ENCODE measurements at places on chromosomes 6 and 20.

DNA sequence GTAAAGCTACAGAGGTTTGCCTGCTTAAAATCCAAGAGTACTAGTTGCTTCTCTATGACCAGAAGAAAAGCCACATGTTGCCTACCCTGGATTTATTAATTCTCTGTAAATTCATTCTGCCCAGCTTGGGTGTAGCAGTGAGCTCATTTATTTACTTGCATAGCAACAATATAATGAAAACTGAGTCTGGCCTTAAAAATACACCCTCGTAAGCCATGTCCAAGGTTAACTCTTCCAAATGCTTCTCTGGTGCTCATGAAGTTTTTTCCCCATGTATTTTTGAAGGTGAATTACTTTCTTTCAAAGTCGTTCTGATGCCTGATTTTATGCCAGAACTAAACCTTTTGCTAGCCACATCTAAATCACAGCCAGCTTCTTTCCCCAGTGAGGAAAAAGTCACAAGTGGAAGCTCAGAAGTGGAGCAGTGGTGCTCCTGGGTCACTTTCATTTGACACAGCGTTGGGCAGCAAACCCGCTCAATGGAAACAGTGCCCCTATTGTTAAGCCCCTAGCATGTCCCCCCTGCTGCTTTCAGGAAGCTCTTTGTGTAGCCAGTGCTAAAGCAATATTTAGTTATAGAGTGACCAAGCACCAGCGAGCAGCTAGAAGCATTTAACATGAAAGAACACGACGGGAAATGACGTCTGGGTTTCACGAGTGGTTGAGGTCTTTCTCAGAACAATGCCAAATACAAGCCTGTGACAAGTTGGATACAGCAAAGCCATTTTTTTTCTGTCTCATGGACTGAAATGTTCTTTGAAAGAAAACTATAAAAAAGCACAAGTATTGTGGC lies 29.8 kb downstream of the NEDD9 start:
- DNase-seq: no peak

GRCh38 chr6:128641703-128642102 lies 121.3 kb upstream of the PTPRK start:
- DNase-seq: no peak

- no peak for DNase-seq
Observed at GRCh38 chr6:64815718-64816117, 891.3 kb downstream of the EYS start.

DNA sequence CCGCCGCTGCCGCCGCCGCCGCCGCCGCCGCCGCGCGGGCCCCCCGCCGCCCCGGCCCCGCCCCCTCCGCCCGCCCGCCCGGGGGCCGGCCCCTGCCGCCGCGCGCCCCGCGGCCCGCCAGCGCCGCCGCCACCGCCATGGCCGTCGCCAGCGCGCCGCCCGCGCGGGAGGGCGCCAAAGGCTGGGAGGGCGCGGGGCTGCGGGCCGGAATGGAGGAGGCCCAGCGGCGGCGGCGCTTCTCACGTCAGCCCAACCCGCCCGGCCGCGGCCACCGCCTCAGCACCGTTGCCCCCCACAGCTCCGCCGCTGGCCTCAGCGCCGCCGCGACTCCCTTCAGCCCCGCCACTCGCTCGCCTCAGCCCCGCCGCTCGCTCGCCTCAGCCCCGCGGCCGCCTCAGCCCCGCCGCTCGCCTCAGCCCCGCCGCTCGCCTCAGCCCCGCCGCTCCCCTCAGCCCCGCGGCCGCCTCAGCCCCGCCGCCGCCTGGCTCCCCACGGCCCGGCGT lies 258 bp downstream of the PHF10 start:
- DNase-seq: peak; percentile 25

- DNase-seq: peak; percentile 50
Observed at GRCh38 chr20:23937303-23938117, 51.1 kb downstream of the GGTLC1 start.

- no peak for DNase-seq
Observed at GRCh38 chr20:32582659-32583580, 2.2 kb downstream of the NOL4L start.

DNA sequence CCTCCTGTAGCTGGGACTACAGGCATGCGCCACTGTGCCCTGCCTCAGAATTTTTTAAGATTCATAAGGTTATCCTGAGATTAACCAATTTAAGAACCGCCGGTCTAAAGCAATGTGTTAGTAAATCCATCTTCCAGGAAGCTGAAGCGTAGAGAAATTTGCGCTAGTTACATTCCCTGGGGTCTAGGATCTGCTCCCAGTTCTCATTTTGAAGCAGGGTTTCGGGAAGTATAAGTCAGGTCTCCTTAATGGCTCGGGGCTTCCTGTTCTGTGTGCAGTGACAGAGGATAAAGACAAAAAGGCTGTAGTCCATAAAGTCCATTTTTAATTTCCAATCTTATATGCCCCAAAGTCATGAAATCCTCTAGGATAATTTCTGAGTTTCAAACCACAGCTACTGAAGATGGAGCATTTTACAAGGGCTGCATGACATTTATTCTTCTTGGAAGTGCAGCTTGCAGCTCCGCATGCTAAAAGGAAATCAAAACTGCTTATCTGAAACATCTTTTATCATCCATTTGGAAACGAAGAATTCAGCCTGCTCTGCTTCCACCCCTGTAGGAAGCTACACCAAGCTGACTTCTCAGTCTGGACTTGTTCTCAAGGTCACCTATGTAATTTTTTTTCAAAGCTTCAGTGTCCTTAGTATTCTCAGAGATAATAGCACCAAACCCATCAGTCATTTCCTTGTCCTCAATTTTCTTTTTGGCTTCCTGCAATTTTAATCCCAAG lies 326.1 kb downstream of the PRL start:
- DNase-seq: no peak

DNA sequence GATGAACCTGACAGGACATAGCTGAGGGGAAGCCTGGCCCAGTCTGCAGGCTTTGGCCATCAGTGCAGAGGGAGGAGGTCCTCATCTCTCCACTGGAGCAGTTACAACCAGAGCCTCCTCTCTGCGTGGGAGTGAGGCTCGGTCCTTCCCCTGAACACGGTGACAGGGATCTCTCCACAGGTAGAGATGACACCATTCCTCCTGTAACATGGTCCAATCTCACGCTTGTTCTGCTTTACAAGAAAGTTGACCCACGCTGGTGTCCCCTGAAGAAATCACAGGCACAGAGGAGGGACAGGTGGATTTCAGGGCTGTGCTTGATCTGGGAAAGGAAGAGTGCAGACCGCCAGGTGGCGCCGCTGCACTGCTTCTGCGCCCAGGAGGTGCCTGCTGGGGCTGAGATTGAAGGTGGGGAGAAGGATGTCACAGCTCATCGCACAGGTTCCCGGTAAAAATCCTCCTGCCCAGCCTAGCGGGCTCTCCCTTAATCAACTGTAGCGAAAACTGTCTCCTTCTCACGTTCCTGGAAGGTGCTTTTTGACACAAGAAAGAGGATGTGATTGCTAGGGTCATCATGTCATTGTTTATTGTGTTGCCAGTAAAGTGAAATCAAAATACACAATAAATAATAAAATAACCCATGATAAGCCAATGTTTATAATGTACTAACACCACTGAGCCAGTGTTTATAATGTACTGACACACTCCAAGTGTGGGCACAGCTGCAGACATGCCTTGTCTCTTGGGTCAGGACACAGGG lies 20.4 kb downstream of the HLA-G start:
- peak; percentile 63 for DNase-seq

- DNase-seq: no peak
Observed at GRCh38 chr20:48875233-48875913, 46.1 kb upstream of the ARFGEF2 start.

GRCh38 chr6:152110886-152111820 lies 303.7 kb downstream of the ESR1 start:
- no peak for DNase-seq

DNA sequence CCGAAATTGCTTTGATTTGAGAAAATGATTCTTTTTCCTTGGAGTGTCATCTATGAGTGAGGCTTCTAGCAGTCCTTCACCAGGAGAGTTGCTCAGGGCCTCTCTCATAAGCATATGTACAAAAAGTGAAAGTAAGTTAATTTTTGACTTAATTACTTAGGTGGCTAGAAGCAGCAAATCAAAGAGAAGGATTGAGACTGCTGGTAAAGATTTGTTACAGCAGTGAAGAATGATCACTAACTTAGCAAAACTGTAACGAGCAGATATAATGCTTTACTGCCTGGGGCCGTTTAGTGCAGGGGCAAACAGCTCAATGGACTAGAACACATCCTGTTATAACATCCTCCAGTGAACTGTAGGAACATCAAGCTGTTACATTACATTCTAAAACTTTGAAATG lies 167.8 kb upstream of the RIPOR2 start:
- no peak for DNase-seq

DNA sequence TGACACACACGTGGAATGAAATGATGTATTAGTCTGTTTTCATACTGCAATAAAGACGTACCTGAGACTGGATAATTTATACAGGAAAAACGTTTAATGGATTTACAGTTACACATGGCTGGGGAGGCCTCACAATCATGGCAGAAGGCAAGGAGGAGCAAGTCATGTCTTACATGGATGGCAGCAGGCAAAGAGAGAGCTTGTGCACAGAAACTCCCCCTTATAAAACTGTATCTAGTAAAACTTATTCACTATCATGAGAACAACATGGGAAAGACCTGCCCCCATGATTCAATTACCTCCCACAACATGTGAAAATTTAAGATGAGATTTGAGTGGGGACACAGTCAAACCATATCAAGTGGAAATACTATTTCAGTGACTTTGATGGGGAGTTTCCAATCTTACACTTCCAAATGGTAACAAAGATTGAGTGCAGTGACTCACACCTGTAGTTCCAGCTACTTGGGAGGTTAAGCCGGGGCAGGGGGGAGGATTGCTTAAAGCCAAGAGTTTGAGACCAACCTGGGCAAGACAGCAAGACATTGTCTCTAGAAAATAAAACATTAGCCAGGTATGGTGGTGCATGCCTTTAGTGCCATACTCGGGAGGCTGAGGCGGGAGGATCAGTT lies 8.2 kb upstream of the LY86 start:
- DNase-seq: no peak

DNA sequence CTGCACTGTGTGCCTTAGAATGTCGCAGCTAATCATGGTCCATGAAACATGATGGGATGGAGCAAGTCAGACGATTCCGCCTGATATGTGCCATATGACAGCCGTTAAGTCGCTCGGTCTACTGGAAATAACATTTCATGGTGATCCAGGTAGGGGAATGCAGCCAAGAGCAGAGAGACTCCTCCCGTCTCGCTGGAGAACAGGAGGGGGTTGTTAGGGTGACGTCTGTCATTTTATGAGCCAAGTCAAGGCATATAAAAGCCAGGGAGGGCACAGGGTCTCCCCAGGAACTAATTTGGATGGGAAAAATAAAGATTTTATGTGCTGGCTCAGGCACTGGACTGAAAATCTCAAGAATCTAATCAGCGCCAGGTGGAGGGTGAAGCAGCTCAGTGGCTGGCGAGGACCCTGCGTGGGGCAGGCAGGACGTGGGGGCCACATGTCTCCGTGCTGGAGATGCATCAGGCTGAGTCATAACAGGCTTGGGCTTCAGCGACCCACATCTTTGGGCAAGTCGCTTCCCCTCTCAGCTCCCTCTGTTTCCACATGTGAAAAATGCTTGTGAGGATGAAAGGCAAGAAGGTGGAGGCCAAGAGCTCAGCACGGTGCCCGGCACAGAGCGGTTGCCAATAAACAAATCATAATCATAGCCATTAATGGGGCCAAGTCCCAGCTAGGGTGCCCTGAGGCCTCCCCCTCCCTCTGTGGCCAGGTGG lies 234.6 kb downstream of the ANKRD60 start:
- DNase-seq: no peak

- DNase-seq: no peak
Observed at GRCh38 chr20:42338294-42339201, 720.4 kb upstream of the CHD6 start.

- DNase-seq: no peak
Observed at GRCh38 chr6:18424201-18424600, 37.1 kb downstream of the RNF144B start.

GRCh38 chr6:75863001-75863400 lies 114.0 kb downstream of the MYO6 start:
- no peak for DNase-seq

DNA sequence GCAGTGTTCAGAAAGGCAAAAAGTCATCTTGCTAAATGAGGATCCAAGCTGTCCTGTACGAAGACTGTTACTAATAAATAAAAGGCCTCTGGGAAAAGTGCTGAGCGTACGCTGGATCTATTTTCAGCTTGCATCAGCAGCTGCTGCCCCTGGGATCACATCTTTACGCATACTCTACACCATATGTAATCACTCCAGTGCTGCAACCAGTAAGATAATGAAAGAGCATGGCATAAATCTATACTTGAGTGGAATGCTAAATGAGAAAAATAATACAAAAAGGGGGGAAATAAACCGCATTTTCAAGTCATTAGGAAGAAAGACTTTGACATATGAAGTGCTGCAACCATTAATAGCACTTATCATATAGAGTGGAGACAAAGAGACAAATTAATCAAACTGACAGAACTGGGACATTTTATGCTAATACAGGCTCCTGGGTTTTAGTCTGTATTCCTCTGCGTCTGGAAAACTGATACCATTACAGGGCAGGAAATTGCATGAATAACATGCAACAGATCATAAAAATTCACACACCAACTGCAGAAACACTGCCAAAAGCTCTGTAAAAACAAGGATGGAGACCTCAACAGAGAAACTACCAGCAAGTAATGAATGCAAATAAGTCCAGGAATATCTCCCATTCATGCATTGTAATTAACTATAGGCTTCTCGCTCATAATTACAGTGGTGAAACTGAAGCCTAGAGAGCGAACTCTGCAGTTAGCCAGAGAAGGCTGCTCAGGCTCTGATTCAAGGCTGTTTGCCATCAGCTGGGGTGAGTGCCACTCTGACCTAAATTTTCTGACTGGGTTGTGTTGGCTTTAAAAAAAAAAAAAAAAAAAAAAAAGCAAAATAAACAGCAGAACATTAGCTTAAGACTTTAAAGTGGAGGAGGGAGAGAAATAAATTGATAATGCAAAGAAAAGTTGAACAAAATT lies 83.8 kb downstream of the GJA10 start:
- DNase-seq: no peak

DNA sequence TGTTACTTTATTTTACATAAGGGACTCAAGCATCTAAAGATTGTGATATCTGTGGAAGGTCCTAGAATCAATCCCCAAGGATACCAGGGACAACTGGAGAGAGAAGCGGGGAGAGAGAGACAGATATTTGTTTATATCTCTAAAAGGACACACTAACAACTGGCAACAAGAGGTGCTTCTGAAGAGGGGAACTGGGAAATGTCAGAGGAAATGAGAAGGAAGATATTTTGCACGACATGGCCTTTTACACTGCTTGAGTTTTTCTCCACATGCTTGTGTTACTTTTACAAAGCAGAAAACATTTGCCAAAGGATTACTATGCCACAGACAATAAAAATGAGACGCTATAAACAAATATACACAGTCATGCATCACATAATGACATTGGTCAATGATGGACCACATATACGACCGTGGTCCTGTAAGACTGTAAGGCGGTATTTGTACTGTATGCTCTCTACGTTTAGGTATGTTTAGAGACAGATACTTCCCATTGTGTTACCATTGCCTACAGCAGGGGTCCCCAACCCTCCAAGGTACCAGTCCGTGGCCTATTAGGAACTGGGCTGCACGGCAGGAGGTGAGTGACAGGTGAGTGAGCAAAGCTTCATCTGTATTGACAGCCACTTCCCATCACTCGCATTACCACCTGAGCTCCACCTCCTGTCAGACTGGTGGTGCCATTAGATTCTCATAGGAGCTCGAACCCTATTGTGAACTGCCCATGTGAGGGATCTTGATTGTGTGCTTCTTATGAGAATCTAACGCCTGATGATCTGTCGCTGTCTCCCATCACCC lies 64.6 kb upstream of the PTPN1 start:
- DNase-seq: no peak

Data from T-helper 1 cell (primary cell).